ENCODE measurements at places on chromosomes 5 and 9. TPM values are rescaled to one million over a fixed set of nuclear protein-coding genes. Genes with fewer than 3 reads are reported as not detected.

DNA sequence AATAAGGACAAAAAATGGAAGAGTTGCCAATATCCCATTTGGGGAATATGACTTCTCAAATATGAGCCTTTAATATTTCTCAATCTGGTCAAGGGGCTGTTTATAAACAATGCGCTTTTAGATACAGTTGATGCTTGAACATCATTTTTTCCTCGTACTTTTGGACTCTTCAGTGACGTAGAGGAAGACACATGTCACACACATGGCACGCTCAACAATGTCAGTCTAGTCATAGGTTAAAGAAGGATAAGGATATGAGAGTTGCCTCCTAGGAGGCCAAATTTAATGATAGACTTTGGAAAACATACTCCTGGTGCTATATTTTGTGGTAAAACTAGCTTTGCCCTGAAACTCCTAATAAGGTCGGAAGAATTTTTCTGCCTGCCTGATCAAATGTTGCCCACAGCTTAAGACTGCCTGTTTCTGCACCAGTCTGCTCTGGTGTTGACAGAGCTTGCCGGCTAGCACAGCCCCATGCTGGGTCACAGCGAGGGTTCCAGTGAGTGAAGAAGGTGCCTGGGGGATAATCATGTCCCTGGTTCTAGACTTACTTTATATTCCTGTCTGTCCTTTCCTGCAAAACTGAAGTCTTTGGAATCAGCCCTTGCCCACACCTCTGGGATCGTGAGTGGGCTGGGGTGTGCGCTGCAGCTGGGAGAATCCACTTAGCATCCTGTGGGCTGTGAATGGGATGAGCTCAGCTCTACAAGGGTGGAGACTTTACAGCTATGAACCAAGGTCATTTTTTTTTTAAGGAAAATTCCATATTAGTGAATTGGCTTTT lies 230.8 kb upstream of the IRX4 start:
- DNase-seq, result no peak

DNA sequence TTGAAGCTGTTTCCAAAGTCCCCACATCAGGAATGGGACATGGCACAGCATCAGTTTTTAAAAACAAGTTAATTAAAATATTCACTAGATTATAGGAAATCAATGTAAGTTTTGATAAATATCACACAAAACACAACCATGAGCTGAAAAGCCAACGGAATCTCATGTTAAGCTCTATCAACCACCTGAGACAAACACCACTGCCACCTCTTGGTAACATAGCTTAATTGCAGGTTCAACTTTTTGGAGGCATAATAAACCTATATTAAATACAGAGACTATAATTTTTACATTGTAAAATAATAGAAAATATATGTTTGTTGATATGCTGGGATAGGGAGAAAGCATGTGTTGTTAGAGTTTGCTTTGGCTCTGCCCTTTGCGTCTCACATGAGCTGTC lies 126.1 kb downstream of the SV2C start:
- DNase-seq, result no peak

DNA sequence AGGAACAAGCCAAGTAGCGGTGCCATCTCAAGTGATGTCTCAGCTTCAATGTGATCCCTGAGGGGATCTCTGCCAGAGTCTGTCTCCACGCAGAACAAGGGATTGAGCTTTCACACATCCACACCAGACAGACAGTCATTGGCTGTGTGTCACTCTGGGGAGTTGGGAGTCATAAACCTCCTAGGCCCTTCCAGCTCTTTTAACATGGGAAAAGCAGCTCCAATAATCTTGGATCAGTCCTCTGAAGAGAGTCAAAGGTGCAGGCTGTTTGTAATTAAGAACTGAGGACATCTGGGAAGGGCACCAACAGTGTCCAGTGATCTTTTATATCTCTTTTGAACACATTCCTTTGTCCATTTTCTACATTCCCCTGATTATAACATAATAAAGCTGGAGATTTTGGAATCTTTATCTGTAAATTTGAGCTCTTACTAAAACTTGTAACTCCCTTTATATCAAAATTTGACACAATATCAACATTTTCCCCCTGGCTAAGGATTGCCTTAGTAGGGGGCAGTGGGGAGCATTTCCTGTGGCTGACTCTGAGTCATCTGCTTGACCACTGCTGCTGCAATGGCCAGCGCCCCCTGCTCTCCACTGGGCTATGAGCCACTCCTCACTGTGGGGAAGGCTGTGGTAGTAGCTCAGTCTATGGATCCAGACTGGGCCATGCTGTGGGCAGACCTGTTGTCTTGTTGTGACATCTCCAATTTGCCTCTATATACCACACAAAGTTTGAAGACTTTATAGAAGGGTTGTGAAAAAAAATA lies 284.4 kb downstream of the OSTF1 start:
- no peak for DNase-seq

FOXD1 gene
- not detected for polyA plus RNA-seq

F2RL2 gene
- 0.24 TPM for polyA plus RNA-seq

DNA sequence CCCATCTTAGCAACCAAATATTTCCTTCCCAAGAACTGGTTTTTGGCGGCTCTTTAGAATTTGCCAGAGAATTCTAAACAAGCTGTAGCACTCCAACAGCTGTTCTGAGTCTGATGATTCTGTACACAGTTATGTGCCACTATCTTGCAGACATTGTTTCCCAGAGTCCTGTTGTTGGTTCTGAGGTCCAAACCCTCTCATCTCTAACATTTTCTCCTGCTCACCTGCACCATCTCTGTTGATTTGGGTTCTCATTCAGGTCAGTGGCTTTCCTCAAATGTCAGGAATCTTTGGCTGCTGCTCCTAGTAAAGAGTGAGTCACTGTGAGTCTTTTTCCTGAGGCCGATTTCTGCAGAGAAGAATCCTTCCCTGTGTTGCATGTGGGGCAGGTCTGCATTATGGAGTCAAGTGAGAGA lies 50.0 kb downstream of the CAMSAP1 start:
- no peak for DNase-seq

ABLIM3 gene
- polyA plus RNA-seq, result not detected

- no peak for DNase-seq
These were observed 46.0 kb downstream of the AHRR start for GRCh38 chr5:367358-368130.

DNA sequence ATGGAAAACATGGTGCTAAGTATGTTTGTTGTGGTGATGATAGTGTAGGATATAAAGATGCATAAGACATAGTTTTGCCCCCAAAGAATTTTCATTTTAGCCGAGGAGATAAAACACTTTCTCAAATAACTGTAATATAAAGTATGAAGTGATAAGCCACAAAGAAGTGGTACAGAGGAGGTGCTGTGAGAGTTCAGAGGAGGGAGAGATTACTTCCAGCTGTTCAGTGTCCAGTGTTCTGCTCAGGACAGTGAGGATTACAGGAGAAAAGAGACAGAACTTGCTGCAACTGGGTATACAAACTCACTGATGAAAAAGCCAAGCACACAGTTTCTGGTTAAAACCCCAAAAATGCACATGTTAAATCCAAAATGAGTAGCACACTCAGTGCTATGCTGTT lies 309.3 kb downstream of the KIAA0825 start:
- no peak for DNase-seq

All from GM12878 (cell line).